ENCODE measurements at places on chromosomes 7 and 10. TPM values are rescaled to one million over a fixed set of nuclear protein-coding genes. Genes with fewer than 3 reads are reported as not detected.

PIP gene
- total RNA-seq = not detected

OR6V1 gene
- not detected for total RNA-seq

SH2D4B gene
- under 0.01 TPM for total RNA-seq

FAM25A gene
- not detected for total RNA-seq

COBL gene
- total RNA-seq = 0.09 TPM

CNPY1 gene
- not detected for total RNA-seq

DGKI gene
- total RNA-seq = 2.5 TPM

NEUROD6 gene
- not detected for total RNA-seq

IFIT5 gene
- 13.4 TPM for total RNA-seq

C10orf71 gene
- not detected for total RNA-seq

CRYGN gene
- total RNA-seq = not detected

PTTG1IP2 gene
- not detected for total RNA-seq

C7orf57 gene
- total RNA-seq = not detected

TEX47 gene
- not detected for total RNA-seq

ASAH2B gene
- total RNA-seq = 2.2 TPM

PRPS1L1 gene
- total RNA-seq = not detected

CPN1 gene
- not detected for total RNA-seq

All from dermis lymphatic vessel endothelial cell (primary cell).